ENCODE measurements at places on chromosomes 12 and 14.

GRCh38 chr14:83289390-83289789, 1755.7 kb upstream of the SEL1L start:
- DNase-seq = no peak

DNA sequence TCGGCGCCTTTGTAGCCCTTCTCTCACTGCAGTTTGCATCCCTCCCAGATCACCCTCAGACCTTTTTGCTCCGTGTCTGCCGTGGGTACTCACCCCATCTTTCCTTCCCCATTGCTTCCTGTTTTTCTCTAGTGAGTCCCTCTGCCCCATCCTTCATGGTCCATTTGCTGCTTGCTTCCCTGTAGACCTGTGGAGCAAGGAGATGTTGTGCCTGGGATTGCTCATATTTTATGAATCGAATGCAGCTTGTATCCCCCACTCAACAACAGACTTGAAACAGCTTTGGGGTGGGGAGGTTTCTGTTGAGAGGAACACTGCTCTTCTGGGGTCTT, 661 bp downstream of the DENR start:
- no peak for DNase-seq

DNA sequence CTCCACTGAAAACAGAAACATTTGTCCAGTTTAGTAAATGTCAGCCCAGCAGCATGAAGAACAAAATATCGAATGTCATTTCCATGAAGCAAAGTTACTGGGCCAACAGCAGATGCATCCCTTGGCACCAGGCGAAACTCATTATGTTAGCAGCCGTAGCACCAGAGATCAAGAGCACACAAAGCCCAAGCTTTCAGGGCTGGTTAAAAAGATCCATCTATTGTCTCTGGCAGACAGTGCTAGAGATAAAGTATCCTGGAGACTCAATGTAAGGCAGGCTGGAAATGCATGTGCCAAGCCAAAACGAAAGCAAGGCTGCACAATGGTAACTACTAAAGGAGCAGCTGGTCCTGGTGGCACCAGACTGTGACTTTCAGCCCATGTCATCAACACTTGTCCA, 120.3 kb upstream of the PLEKHG7 start:
- peak; percentile 72 for DNase-seq

GRCh38 chr14:101654051-101654450, 92.8 kb downstream of the DIO3 start:
- no peak for DNase-seq

GRCh38 chr12:17884581-17884980, 205.4 kb downstream of the RERGL start:
- DNase-seq = no peak

DNA sequence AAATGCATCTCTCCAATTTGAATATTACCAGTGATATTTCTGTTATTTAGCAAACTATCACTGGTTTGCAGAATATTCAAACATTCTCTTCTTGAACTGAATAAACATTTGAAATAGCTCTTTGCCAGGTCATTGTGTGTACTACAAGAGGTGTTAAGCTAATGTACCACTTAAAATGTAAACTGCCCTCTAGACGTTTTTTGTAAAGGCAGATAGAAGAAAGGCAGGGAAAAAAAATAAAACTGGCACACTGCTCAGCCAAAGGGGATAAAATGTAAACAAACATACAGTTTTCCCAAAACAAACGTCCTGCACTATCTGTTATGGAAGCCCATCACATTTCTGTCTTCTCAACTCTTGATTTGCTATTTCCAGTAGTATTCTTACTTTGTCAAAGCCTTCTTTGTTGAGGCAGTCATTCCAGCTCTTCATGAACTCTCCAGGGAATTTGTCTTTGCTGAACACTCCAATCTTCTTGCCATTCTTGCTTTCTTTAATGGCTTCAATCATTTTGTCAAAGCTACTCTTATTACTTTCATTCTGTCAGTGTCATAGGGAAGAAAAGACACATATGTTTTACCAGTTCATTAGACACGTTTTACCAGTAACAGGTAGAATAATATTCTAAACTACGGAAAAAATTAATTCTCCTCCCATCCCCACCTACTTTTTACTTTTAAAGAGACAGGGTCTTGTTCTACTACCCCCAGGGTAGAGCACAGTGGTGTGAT, 13.7 kb downstream of the SUPT16H start:
- no peak for DNase-seq

All from right hindlimb (tissue), 1 donor.